ENCODE measurements at places on chromosomes 3 and 15.
A peak's percentile ranks its signal among the peaks of the same experiment; 100 is the strongest.

- no peak for DNase-seq
Observed at GRCh38 chr15:48475600-48476395, 144.6 kb downstream of the DUT start.

DNA sequence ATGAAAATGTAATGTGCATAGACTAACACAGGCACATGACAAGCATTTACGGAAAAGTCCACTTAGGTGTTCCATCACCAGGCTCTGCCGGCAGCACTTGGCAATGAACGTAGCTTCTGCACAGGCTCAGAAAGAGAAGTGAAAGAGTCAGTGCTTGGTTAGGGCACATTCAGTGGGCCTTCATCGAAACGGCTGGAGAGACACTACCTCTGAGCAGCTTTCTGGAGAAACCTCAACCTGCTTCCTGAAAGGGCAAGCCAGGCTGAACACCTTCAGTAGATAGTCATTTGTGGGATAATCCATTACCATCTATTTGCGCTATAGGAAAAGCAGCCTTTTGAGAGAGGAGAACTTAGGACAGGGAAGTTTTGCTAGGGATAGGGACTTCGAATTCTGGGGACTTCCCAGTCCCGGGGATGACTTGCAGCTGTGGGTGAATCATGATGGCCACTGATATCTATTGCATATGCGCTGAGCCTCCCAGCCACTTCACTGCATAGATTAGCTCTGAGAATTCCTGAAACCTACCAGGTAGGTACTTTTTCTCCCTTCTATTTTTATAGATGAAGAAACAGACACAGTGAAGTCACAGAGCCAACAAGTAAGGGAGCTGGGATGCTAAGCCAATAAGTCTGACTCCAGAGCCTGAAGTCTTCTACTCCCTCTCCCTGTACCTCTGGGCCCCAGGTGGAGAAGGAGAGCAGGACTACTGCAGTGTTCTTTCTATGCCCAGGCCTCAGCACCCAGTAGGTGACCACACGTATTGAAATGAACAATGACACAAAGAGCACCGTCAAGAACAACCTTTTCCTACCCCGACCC, 4.2 kb upstream of the SH2D7 start:
- no peak for DNase-seq

DNA sequence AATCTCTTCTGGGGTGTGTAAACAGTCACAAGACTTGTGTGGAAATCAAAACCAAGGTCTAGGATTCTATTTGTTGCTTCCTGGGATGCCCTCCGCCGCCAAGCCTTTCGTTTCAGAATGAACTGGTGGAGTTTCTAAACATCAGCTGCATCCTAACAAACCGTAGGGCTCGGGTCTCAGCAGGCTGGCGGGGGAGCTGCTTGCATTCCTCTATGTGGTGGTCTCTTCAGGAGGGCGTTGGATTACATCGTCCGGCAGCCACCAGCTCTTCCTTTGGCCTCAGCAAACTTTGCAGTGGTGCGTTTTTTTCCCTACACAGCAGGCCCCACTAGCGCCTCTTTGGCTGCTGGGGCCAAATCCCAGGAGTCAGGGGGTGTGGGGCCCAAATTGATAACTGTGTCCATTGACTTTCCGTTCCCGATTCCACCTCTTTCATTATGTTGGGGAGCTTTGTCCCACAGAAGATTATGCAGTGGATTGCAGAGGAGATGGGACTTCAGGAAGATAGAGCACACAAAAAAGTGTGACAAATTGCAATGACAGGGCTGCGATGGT, 390.0 kb upstream of the NR2F2 start:
- no peak for DNase-seq

DNA sequence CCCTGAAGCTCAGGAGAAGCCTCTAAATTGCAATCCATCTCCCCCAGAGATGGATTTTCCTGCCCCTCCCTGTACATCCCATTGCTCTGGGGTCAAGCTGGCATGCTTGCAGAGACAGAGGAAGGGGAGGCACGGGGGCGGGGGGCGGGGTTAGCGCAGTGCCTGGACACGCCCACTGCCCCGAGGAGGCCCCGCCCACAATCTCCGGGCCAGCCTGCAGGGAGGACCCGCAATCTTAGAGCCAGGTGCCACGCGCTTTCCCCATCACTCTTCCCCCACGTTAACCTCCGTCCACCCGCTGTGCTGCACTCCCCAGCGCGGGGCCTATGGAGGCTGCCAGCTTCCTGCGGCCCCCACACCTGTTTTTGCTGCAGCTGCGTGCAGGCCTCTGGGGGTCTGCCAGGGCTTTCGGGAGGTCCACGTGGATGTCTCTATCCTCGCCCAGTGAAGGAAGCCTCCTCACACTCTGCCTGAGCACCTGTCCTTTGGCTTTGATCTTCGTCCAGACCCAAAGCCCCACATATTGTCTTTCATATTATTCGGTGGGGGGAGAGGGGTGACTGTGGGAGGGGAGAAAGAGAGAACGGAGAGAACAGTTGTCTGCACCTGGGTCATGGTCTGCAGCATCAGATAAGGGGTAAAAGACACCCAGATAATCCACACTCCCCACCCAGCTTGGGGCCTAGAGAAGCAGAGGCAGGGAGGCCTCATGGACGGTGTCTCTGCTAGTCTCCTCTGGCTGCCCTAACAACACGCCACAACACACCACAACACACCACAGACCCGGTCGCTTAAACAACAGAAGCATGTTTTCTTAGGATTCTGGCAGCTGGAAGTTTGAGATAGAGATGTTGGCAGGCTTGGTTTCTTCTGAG, 118.0 kb upstream of the MEF2A start:
- DNase-seq = peak; percentile 63

DNA sequence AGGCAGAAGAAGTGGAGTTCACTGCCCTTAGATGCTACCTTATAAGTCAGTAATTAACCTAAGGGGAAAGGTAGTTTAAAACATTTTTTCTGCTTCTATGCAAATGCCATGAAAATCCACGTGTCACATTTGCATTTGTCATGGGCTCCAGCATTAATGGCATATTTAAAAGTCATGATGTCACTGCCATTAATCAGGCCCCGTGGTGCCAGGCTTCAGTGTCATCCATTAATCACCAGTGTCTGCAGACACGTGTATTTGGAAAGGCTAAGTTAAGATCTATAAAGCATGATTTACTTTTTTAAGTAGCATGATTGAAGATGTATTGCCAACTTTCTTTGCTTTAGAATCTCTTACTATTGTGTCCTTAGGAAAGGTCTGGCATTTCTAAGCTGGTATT, 857.8 kb downstream of the TUSC7 start:
- DNase-seq = no peak

DNA sequence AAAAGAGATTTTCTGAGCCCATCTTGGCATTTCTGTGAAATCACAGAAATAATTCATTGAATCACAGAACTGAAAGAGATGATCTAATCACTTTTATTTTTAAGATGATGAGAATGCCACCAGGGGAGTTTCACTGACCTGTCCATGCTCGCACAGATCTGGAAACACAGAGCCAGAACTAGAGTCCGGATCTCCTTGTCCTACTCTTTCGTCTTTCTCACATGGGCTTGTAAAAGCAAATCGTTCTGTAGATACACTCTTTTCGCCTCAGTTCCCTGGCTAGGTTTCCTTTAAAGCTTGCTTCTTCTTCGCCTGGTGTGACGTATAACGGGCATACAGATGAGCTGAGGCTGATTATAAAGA, 122.5 kb upstream of the SPRED1 start:
- no peak for DNase-seq

GRCh38 chr15:95449230-95449628, 881.3 kb upstream of the NR2F2 start:
- DNase-seq = no peak

DNA sequence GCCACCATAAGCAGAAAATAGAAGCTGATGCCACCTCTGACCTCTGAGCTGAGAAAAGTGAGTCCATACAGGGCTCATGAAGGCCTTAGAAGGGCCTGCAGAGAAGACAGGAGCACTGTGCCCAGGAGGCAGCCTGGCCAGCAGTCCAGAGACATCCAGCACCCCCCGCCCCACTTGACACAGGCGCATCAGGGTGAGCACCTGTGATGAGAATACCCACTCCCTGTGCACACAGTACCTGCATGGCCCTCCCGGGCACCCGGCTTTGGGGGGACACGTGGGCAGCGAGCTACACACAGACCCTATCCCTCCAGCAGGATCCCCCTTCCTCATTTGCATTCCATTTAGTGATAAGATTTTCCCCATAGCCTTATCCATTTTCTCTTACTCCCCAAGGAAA, 63.6 kb upstream of the NSMCE3 start:
- DNase-seq = no peak

- peak; percentile 9 for DNase-seq
Observed at GRCh38 chr3:27141668-27142067, 227.5 kb downstream of the NEK10 start.

- peak; percentile 34 for DNase-seq
Observed at GRCh38 chr3:140051019-140051957, 116.3 kb downstream of the CLSTN2 start.

GRCh38 chr15:98865397-98866339, 141.9 kb downstream of the PGPEP1L start:
- peak; percentile 90 for DNase-seq

DNA sequence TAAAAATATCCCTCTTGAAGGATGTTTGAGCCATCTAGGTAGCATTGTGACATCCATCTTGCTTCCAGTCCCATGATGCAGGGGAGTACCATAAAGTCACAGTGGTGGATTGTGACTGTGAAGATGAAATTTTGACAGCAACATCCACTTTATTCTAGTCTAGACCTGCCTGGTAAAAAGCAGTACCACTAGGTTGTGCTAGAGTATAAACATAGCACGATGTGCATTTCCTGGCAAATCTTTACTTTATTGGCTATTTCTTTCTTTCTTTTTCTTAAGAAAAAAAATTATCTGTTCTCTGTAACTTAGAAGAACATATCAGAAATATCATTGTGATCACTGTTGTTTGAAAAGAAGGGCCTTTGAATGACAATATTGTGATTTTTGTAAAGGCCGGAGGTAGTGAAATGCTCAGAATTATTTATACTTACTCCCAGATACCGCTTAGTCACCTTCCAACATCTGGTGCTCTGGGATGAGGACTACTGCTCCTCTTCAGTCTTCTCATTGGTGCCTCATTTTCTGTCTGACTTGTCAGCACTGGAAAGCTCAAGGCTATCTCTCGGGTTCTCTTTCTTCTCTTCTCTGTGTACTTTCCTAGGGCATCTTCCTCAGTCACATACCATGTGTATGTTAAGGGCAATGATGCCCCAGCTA, 35.6 kb downstream of the AGBL1 start:
- no peak for DNase-seq

- peak; percentile 32 for DNase-seq
Observed at GRCh38 chr15:94135486-94136147, 95.7 kb upstream of the MCTP2 start.

GRCh38 chr15:65326117-65326526, 21.6 kb downstream of the RNU5B-1 start:
- DNase-seq = no peak

GRCh38 chr15:41507820-41508290, 5.8 kb downstream of the LTK start:
- DNase-seq = no peak

DNA sequence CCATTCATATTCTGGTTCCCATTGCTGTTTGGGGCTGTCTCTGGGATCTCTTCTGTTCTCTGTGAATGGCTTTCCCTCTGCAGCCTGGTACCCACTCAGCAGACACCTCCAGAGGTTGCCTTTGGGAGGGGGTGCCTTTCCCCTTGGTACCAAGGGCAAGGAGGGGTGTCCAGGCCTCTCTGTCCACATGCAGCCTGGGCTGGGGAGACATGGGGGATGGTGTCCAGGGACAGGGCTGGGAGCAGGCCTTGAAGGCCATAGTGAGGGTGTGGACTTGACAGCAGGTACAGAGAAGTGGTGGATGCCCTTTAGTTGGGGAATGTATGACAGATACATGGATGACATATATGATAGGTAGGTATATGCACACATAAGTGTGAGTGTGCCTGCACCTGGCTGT, 83.7 kb downstream of the PLXNA1 start:
- DNase-seq = no peak

DNA sequence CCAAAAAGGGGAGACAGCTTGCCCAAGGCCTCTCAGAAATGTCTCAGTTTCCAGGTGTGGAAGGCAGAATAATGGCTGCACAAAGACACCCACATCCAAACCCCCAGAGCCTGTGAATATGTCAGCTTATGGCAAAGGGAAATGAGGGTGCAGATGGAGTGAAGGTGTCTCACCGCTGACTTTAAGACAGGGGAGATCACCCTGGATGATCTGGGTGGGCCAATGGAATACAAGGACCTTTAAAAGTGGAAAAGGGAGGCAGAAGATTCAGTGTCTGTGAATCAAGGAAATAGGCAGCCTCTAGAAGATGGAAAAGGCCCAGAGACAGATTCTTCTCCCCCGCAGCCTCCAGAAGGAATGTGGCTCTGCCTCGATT, 48.8 kb upstream of the ATP2B2 start:
- no peak for DNase-seq

DNA sequence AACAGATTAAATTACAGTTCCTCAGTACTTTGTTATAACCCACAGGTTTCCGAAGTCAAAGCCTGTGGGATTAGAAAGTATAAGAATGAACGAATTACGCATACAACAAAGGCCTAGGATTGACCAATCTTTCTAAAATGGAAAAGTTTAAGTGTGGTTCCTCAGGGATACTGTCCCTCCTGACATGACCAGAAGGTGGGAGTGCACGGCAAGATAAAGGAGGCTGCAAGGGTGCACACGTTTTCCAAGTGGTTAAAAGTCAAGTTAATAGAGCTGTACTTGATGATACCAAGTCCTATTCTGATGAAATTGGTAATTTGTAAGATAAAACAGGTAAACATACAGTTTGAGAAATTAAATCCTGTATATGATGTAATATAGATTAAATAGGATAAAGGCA, 96.2 kb downstream of the ALDH1A2 start:
- DNase-seq = peak; percentile 10

DNA sequence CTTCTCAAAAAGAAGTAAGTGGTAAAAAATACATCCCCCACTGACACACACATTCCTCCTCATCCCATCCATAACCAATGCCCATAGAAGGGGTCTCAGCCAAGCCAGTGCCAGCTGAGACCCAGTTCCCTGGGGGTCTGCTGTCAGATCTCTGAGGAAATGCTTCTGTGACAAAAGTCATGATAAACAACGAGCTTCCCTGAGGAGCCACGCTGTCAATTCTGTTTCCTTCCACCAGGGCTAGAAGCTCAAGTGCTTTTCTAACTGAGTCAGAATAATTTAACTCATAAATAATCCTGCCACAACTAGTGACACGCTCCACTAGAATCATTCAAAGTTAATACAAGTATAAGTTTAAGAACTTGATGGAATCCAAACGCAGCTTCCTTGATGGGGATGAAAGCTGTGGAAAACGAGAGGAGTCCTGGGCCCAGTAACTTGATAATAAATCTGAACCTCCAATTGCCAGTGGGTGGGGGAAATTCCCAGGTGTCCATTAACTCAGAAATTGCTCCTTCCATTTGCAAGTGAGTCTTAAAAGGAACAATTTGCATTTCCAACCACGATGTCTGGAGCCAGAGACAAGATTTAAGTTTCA, 348.7 kb upstream of the LMCD1 start:
- DNase-seq = no peak

- DNase-seq = peak; percentile 58
Observed at GRCh38 chr3:72559385-72559784, 288.9 kb downstream of the SHQ1 start.

- no peak for DNase-seq
Observed at GRCh38 chr3:18012933-18013332, 270.5 kb upstream of the TBC1D5 start.

GRCh38 chr15:96670389-96670788, 339.9 kb downstream of the NR2F2 start:
- no peak for DNase-seq

Measured in hematopoietic multipotent progenitor cell treated with erythropoietin and hydrocortisone succinate and interleukin-3 and kit ligand, for 4 days (in vitro differentiated cells).